Activated T-helper 2 cell treated with anti-CD3 and anti-CD28 coated beads, Interferon-gamma antibody, Interleukin-2, Interleukin-4, amounts not matched to agents 10 μg/mL and 5 μg/mL and 100 μg/mL, durations not matched to agents 14 hours and 24 hours and 36 hours (primary cell): ENCODE measurements at places on chromosomes 12 and 14. TPM values are rescaled to one million over a fixed set of nuclear protein-coding genes. Genes with fewer than 3 reads are reported as not detected.

The TMEM119 gene
- total RNA-seq, result not detected in 2 replicates

The KRT74 gene
- not detected in 2 replicates for total RNA-seq

DNA sequence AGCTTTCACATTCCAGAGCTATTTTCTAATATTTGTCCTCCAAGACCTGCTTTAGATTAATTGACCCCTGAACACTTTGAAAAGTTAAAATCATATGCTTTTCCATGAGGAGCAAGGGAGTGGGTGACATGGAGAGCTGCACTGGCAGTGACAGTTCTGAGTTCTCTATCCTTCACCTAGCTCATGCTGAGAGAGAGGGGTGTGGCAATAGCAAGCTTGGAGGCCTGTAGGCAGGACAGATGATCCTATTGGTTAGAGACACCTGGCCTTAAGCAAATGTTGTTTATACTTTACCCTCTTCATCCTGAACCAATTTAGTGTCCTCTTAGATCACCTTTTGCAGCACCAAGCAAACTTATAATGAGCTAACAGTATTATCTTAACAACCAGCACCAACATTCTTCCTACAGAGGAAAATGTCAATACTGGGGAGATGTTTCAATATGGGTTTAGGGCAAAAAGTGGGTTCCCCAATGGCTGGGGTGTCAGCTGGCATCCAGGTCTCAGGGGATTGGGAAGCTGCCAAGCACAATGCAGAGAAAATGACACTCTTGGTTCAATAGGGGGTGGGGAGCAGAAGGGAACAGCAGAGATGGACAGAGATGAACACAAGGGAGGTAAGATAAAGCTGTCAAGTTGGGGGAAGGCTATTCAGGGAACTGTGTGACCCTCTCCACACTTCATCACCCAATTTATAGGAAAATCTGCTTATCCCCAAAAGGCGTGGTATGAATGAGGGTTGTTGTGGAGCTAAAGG, 37.0 kb upstream of the PPM1H start:
- H3K27ac ChIP-seq, result no peak overlapping the region
- H3K4me3 ChIP-seq, result no peak overlapping the region
- no peak for DNase-seq
- no peaks in the 10 kb centered on the region for H3K27me3 ChIP-seq
- H3K36me3 ChIP-seq, result no peaks in the 10 kb centered on the region

DNA sequence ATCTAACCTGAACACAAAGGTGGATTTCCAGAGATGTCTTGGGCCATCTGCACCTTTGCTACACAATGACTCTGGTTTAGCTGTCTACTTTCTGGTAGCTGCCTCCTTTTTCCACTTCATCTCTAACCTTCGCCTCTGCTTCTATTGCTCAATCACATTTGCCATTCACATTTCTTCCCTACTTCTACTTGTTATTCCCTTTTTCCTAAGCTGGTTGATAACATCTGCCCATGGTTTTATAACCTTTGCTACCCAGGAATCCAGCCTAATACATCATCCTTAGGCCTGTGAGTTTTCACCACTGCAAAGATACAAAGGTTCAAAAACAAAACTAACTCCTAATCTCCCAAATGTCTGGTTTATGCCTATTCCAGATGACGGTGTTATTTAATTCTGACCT, 13.2 kb downstream of the SPPL3 start:
- DNase-seq, result no peak
- no peak overlapping the region for H3K4me3 ChIP-seq
- no peak overlapping the region for H3K27ac ChIP-seq
- H3K27me3 ChIP-seq, result no peaks in the 10 kb centered on the region
- peaks cover 25% of the 10 kb centered on the region for H3K36me3 ChIP-seq

The CMKLR1 gene
- not detected in 2 replicates for total RNA-seq
